ENCODE measurements at places on chromosomes 4 and X.

DNA sequence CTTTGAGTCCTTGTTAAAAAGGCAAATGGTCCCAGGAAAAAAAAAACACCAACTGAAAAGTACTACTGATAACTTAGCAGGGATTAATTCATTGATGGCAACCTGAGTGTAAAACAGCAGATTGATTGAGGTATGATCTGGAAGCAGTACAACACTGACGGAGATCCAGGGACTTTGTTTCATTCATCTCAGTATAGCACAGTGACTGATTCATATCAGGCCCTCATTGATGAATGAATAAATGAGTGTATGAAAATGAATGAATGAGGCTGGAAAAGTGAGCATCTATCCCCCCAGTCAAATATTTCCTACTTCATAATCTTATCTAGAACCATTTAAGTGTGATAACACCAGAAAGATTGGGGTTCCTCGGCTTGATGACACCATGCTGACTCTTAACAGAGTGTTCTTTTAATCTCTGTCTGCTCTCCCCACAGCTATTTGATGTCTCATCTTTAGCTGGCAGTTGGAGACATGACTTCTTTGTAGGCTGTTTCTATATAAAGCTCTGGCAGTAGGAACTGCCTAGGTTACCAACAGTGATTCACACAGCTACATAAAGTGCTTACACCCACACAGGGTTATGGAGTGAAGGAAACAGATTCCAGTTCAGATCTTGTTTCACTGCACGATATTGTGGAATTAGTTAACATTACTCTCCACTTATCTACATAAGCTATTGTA, 18.6 kb upstream of the RNF128 start:
- DNase-seq = peak; percentile 22

- no peak for DNase-seq
These were observed 75.8 kb upstream of the PCDH18 start for GRCh38 chr4:137608085-137608484.

DNA sequence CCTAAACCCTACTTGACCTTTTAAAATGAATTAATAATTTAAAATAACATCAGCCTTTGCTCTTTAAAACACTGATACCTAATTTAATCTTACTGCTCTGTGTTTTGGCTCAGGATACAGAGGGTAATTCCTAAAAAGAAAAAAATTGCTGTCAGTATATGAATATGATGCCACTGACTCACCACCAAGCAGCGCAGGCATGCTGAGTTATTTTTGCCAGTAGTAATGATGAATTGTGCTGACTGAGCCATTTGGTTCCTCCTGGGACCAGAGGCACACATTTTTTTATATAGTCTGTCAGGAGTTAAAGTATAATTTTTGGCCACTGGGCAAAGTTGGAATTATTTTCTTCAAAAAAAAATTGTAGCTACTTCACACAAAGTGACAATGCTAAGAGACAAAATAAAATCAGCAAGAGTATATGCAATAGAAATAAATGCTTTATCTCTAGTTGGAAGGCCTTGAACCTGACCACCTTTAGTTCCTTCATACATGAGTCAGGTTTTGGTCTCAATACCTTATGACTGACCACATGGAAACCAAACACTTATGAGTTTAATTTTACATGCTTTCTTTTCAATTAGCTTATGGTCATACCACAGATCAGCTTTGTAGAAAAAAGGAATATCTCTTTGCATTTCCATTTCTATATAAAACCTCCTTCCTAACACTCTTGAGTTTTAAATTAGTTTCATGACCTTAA, 115.1 kb downstream of the PPP3CA start:
- peak; percentile 21 for DNase-seq

GRCh38 chr4:109985993-109986974, 73.6 kb downstream of the EGF start:
- no peak for DNase-seq

DNA sequence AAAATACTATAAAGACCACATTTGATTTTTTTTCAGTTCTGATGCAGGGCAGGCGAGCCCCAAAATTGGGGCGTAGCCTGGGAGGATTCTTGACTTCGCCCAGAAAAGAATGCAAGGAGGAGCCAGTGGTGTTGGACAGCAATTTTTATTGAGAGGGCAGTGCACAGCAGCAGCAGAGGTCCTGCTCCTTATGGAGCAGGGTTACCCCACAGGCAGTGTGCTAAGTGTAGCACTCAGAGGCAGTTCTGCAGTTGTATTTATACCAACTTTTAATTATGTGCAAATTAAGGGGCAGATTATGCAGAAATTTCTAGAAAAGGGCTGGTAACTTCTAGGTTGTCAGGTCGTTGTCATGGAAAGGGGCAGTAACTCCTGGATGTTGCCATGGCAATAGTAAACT, 69.9 kb downstream of the GASK1B start:
- DNase-seq = no peak

DNA sequence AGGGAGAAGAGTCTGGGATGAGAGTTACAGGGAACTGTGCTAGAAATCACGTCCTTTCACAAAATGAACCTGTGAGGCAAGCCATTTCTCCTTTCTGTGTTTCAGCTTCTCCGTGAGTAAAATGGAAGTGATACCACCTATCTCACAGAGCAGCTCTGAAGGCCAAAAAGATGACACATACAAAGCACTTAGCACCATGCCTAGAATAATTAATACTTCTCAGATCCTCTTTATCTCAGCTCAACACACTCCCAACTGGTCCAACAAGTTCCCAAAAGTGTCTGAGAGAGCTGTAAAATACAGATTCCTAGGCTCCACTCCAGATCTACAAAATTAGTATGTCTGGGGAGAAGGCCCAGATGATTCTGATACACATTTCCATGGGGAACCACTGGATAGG, 38.3 kb downstream of the LHFPL1 start:
- no peak for DNase-seq

- DNase-seq = no peak
These were observed 34.7 kb downstream of the CCKAR start for GRCh38 chr4:26455571-26455970.

GRCh38 chr4:34619531-34620162, 1624.7 kb downstream of the ARAP2 start:
- peak; percentile 3 for DNase-seq

DNA sequence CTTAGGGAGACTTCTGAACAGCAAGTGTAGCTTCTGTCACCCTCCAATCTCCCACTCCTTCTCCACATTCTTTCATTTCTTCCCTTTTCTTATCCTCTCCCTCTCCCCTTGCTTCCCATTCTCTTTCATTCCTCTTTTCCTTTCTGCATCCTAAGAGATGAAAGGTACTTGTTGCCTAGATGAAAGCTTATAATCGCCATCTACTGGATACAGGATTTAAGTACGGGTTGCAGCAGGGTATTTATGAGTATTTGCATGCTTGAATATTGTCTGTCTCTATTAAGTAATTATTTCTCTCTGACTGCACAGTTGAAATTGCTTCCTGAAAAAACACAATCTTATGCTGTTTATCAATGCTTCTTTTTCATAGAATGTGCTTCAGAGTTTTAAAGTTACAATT, 174.0 kb upstream of the TENT5D start:
- DNase-seq = peak; percentile 13

GRCh38 chr4:117560329-117560728, 474.0 kb upstream of the NDST3 start:
- peak; percentile 21 for DNase-seq

DNA sequence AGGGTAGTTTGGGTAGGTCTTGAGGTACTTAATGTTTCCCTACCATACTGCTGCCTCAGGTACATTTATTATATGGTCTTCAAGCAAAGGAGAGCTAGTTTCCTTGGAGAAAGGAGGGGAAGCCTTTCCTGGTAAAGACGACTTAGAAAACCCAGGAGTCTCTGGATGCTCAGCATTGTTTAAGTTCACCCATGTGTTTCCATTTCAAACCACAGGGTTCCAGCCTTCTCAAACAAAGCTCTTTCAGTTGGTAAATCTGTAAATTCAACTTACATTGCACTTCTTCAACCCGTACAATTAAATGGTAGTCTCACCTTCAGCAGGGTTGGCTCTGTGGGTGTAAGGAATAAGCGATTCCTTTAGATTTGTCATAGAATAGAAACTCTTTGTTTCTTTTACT, 111.9 kb upstream of the UNC5C start:
- DNase-seq = no peak

DNA sequence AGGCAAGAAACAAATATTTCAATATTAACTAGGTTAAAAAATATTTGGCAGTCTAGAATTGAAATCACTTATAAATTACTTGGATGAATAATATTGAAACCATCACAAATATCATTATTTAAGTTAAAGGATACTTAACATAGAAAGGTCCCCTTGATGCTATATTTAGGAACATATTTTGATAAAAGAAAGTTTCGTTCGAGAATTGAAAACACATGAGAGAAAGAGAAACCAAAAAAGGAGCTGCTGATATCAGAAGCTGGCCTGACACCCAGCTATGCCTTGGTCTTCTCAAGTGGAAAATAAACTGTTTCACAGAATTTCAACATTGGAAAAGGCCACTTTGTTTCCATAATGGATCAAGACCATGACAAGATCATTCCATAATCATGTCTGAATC, 762.4 kb downstream of the DMD start:
- no peak for DNase-seq

DNA sequence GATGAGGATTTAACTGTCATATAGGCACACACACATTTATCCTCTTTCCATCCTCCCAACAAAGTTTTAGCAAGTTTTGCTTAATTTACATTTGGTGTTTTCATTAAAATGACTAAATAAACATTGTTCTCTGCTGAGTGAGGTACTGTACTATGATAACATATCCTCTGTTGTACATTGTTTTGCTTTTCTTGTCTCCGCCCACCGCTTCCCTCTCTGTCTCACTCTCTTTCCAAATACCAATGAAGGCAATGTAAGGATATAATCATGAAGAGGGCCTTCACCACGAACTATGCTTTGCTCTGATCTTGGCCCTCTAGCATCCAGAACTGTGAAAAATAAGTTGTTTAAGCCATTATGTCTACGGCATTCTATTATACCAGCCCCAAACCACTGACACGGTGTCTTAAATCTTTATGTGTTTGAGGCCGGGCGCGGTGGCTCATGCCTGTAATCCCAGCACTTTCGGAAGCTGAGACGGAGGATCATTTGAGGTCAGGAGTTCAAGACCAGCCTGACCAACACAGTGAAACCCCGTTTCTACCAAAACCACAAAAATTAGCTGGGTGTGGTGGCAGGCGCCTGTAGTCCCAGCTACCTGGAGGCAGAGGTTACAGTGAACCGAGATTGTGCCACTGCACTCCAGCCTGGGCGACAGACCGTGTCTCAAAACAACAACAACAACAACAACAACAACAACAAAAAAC, 65.3 kb downstream of the HPRT1 start:
- no peak for DNase-seq

- DNase-seq = no peak
These were observed 37.4 kb upstream of the SLC10A4 start for GRCh38 chr4:48445704-48446103.

DNA sequence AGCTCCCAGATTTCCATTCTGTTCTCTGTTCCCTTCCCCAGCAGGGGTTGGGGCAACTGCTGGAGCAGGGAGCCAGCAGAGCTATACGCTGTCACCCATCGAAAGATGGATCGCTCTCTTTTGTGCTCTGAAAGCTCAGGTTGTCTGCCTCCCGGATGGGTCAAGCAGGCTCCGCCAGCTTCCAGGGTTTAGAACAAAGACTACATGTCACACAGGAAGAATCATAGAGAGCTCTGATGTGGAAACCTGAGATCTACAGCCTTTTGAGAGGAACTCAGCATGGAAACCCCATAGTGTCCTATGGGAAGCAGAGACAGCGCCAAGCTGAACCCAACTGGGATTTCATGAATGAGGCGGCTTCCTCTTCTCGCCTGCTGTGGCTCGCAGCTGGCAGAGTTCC, 205.4 kb downstream of the HS3ST1 start:
- DNase-seq = no peak

DNA sequence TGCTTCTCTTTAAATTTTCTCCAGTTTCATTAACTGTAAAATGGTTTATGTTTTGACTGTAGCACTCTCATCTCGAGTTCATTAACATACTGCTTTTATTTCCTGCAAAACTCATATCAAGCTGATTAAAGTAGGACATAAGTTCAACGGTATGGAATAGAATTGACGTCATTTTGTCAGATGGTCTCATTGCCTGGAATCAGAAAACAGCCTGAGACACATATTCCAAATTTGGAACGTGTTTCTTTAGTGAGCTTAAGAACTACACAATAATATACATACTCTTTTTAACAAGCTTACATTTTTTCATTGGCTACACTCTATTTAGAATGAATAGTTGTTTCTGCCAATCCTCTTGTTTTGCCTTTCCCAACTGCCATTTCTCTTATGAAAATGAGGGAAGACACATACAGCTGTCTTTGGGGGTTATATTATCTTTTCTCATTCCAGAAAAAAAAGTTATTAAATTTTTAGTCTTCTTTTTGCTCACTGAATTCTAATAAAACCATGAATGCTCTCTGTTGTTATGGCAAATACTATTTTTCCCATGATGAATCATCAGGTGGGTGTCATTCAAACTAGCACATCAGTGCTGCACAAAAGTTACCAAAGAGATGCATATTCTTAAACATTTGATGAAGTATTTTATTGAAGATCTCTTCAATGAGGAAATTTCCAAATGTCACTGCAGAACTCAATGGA, 162.8 kb downstream of the GABRB1 start:
- DNase-seq = peak; percentile 23

- no peak for DNase-seq
These were observed 47.7 kb upstream of the SYTL5 start for GRCh38 chrX:37958525-37959211.

DNA sequence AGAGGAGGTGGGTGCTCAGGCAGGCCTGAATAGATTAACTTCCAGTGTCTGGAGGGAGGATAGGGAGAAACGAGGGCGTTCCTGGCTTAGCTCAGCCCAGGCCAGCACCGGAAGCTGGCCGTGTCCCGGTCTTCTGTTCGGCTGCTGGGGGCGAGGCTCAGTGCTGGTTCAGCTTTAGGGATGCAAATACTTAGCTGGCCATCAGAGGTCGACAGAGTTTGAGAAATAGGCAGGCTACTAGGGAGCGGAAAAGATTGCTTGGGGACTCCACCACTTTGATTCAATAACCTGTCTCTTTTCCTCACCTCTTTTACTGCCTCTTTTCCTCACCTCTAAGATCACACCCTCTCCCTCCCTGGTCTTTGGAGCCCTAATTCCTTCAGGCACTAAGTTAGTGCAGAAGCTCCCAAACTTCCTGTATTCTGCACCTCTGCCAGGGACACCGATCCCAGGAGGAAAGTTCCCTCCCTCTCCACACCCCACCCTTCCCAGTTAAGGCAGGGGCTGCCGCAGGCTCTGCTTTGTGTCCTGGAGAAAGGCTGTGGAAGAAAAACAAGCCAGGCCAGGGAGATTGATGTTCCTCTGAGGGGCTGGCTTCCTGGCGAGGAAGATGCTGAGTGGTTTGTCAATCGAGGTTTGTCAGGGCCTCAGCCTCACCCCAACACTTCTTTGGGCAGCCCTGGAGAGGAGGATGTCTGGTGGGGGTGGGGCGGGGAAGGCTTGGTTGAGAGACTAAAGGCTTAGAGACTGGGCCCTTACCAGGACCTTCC, 6.0 kb upstream of the EFNB1 start:
- DNase-seq = peak; percentile 53

All from Ammon's horn (tissue), 1 donor.